ENCODE measurements at places on chromosomes 7 and 10.

GRCh38 chr10:86366033-86366901 is at the start of gene GRID1:
Gene GRID1, minus strand, starts transcription at chr10:86366795.
- DNase-seq, result no peak

GRCh38 chr7:142407939-142408570 is 150.2 kb upstream of the PRSS58 start:
- DNase-seq, result no peak

DNA sequence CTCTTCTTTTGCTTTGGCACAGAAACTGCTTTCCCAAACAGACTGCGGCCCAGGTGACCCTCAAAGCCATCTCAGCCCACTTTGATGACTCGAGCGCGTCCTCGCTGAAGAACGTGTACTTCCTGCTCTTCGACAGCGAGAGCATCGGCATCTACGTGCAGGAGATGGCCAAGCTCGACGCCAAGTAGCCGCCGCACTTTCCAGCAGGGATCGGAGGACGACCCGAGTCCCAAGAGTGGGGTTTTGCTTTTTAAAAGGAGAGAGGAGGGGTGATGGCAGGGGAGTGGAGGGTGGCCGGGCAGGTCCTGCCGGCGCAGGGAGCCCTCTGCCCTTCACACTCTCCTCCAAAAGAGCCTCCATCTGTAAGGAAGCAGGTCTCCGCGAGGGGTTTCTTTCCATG is 21.1 kb downstream of the AIFM2 start:
- no peak for DNase-seq

DNA sequence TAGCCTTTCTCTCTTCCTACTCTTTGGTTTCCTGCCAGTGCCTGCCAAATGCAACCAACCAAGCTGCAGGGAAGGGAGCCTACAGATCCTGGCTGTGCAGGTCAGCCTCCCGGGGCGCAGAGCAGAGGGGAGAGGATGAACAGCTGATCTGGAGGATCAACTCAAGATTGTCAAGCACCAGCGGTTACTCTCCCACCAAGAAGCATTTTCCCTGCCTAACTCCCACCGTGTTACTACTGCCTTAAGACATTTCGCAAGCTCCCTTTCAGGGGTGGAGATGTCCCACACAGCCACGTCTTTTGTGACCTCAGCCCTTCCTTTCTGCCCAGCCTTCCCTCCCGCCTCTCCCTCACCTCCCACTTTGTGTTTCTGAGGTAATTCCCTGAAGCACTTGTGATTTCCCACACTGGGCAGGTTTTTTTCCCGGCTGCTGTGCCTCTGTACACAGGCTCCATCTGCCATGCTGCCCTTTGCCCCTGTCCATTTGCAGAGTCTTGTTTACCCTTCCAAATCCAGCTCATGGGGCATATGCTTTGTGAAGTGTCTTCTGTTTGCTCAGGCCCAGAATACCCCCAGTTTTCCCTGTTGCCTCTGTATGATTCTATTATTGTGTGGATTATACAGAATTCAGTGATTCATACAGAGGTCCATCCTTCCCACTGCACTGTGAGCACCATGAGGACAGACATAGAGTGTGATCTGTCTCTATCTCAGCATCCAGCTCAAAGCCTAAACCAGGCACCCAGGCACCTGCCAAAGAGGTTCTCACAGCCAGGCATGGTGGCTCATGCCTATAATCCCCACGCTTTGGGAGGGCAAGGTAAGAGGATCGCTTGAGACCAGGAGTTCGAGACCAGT is 40.9 kb upstream of the PAPSS2 start:
- no peak for DNase-seq

- DNase-seq, result no peak
Measured at GRCh38 chr10:126135177-126135576, 238.8 kb downstream of the FANK1 start.

GRCh38 chr10:91603931-91604331 is 28.9 kb downstream of the PPP1R3C start:
- no peak for DNase-seq

DNA sequence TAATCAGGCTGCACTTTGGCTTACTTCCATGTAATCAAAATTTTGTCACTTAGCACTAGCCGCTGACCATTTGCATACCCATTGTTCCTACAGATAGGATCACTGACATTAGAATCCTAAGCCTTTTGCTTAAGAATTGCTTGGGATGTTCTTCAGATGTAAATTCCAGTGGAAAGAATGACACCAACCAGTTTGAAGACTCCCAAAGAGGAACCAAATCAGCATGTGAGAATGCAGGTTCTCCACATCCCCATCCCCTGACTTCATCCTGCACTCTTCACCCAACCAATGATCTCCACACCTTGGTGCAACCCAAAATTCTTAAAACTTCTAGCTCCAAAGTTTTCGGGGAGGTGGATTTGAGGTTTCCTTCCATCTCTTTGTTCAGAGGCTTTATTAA is 345.6 kb downstream of the GPAM start:
- no peak for DNase-seq

DNA sequence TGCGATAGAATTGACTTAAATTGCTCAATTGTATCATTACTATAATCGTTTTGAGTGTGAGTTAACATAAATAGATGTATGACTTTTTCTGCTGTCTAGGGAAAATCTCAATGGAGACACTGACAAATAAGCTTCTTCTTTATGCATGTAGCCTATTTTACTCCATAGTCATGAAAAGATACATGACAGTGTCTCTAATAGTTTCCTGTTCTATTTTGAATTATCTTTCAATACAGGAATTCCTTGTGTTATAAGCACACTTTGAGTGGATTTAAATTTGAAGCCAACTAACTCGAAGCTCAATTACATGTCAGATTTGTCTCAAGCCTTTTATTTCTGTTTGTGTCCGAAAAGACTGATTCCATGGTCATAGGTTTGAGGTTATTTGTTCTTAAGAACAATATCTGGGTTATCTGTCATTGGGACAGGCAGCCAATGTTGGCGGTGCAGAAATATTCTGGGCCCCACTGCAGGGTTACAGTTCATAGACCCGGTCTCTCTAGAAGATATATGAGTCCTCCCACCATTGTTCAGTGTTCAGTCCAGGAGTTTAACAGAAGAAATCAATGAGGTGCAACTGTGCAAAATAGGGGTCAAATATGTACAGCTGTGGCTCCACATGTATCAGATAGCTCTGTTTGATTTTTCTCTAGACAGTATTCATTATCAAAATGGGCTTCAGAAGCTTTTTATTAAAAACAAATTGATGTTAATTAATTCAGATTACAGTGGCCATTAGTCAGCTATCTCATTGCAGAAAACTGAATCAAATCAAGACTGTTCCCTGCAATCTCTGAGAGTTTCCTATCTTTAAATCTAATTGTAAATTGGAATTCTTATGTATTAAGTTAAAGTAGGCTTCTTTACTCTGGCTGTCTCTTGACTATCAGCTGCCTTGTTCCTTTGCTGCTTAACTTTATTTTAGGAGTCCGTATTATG is 1238.8 kb downstream of the NXPH1 start:
- DNase-seq, result no peak

DNA sequence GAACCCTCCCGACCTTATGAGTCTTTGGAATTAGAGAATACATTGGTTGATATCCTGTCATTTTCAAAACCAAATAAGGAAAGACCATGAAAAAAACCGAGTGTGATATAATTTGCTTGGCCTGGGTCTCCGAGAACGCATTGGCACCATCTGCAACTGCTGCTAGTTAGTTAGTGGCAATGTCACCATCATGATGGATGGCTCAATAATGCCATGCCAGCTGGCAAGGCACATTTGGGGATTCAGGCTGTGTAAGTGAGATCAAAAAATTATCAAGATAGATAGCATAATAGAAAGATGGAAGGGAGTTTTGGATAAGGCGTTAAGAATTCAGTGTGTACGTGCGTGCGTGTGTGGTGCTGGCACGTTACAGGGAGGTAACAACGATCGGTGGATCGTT is 134.7 kb upstream of the TCERG1L start:
- no peak for DNase-seq

DNA sequence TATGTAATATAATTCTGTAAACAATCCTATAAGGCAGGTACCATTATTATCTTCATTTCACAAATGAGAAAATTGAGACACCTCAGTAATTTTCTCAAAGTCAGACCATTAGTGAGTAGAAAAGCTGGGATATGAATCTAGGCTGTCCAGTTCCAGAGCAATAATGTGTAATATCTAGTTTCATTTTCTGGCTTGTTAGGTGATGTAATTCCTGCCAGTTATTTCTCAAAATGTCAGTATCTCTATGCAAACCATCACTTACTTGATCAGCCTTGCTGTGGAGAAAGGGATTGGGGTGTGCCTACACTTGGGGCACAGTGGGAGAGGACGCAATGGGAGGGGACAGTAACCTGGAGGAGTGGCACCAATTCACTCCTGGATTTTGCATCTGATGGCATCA is 157.5 kb downstream of the LYZL1 start:
- no peak for DNase-seq

- DNase-seq, result no peak
Measured at GRCh38 chr10:30151581-30152389, 92.4 kb upstream of the JCAD start.

GRCh38 chr10:24825551-24825950 is 101.9 kb upstream of the ARHGAP21 start:
- DNase-seq, result no peak

DNA sequence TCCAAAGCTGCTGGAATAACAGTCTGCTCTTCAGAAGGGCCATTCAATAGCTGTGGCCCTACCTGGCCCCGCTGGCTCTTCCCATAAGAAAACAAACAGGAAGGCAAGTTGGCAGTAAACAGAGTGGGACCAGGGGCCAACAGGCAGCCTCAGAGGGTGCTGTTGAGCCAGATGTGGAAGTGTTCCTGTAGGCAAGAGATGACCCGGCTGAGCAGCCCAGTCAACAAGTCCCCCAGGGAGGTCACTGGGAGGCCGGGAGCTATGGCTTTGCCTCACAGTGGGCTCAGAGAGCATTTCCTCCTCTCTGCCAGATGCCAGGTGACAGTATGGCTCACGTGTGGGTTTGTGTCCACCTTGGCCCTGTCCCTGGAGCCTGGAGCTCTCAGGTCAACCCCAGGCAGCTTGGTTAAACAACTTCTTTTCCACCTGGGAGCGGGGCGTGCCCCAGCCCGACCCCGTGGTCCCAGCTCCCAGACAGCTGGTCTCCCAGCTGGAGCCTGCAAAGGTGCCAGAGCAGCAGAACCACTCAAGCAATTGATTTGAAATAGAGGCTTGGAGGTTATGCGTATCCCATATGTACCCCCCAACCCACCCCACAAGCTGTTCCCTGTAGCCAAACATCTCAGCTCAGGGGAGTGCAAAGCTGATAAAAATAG is 33.8 kb upstream of the LOXL4 start:
- no peak for DNase-seq

GRCh38 chr7:40815512-40815911 is 680.7 kb downstream of the SUGCT start:
- no peak for DNase-seq

GRCh38 chr10:61981460-61981859 is 80.0 kb downstream of the ARID5B start:
- DNase-seq, result no peak

GRCh38 chr7:133082390-133082766 is 488 bp upstream of the CHCHD3 start:
- DNase-seq, result no peak

- DNase-seq, result no peak
Measured at GRCh38 chr7:92121681-92122080, 12.6 kb downstream of the CYP51A1 start.

DNA sequence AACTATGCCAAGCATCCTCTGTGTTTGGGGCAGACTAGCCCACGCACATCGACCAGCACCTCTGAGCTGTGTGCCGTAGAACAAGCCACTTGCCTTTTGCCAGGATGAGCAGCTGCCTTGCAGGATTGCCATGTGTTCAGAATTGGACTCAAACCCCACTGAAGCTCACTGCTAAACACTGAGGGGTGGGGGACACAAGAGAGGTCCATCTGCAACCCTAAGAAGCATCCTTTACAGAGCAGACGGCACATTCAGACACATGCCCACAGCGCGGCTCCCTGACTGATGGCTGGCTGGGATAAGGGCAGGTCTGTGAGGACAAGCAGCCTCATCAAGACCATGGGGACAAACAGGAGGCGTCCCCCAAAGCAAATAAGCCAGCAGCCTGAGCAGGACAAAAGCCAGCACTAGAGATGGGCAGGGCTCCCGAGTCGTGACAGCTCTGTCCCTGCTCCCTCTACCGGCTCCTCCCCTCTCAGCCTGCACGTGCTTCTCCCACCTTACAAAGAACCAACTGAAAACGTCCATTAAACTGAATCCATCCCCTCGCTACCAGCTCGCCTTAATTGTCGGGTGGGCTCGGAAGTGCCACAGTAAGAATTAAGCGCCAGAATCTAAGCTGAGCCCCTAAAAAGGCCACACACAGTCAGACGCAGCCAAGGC is 114.2 kb downstream of the PRKAG2 start:
- no peak for DNase-seq

- DNase-seq, result no peak
Measured at GRCh38 chr10:34434119-34434594, 380.9 kb downstream of the PARD3 start.

DNA sequence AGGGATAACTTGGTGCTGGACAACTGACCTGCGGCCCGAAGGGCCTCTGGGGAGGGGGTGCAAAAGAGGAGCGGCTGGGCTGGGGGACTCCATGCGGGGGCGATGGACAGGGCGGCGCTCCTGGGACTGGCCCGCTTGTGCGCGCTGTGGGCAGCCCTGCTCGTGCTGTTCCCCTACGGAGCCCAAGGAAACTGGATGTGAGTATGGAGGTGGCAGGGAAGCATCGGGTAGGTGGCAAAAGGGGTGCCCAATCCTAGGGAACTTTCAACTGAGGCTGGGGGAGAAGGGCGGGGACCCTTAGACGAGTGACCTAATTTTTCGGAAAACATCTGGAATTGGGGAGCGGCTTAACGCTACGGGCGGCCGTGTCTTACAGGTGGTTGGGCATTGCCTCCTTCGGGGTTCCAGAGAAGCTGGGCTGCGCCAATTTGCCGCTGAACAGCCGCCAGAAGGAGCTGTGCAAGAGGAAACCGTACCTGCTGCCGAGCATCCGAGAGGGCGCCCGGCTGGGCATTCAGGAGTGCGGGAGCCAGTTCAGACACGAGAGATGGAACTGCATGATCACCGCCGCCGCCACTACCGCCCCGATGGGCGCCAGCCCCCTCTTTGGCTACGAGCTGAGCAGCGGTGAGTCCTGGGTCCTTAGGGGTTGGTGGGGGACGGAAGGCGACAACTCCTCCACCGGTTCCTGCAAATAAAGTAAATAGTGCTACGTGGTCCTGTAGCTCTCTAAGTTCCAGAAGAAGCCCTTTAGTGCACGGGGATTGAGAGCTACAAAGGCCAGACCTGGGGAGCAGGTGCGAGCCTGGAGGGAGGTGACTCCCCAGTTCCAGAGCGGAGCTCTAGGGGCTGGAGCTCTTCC is 622 bp downstream of the WNT16 start:
- no peak for DNase-seq

Data from activated CD8-positive, alpha-beta memory T cell treated with anti-CD3 and anti-CD28 coated beads for 1 hour (primary cell).